ENCODE measurements at places on chromosomes 6 and 20.

DNA sequence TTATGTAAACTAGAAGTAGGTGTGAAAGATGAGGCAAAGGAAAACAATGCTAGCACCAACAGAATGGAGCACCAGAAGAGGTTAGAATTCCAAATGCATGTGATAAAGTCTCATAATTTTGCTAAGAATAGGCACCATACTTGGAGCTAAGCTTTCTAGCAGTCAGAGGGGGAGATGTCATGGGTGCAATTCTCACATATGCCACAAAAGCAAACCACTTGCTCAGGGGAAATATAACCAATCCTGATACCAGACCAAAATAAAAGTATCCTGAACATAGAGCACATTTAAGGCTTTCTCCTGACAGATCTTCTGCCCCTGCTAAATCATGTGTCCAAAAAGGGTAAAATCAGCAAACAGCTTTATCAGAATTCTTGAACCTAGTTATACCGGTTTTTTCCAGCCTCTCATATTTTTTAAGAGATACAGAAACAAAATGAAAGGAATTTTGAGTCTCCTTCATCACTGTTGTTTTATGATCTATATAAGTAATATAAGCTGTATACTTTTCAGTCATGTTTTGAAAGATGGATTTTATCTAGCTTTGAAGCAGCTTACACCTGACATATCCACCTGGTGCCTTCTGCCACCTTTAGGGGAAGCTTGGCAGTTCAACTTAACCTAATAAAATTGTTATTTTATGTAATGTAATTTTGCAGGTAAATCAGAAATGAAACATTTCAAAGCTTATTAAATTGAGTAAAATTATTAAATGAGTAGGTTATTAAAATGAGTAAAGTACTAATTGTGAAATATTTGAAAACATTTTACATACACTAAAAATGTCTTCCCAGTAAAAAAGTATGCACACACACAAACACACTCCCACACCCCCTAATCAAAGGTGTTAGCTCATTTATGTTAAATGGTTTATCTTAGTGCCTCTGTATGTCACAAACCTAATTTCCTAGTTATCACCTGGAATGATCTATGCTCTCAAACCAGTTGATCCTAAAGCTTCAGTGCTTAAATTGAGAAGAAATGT lies 2.8 kb downstream of the SPO11 start:
- DNase-seq, result no peak

GRCh38 chr6:20338156-20338555 lies 63.5 kb upstream of the E2F3 start:
- no peak for DNase-seq

DNA sequence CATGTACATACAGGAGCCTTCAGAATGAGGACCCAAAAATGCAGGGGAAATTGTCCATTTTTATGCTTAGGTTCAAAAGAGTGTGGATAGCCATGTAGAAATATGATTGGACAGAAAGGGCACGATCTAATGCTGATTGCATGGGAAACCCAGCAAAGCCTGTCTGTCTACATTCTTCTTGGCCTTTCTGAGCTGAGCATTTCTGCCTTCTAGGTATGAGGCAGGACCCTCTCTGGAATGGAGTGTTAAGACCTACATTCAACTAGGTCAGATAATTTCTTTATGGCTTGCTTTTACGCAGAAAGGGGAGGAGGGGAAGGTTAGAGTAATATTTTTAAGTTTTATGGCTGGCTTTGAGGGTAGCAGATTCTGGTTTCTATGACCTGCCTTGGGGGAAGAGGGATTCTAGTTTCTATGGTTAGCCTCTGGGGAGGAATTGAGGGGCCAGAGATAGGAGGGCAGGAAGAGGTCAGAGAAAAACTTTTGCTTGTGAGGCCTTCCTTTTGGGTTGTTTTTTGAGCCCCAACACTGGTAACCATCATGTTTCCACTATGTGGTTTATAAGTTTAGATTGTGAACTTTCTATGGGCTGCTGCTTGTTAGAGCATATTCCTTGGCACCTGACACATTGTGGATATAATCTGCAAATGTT lies 63.5 kb downstream of the LYRM2 start:
- no peak for DNase-seq

GRCh38 chr6:114151064-114151690 lies 180.2 kb upstream of the HDAC2 start:
- no peak for DNase-seq

DNA sequence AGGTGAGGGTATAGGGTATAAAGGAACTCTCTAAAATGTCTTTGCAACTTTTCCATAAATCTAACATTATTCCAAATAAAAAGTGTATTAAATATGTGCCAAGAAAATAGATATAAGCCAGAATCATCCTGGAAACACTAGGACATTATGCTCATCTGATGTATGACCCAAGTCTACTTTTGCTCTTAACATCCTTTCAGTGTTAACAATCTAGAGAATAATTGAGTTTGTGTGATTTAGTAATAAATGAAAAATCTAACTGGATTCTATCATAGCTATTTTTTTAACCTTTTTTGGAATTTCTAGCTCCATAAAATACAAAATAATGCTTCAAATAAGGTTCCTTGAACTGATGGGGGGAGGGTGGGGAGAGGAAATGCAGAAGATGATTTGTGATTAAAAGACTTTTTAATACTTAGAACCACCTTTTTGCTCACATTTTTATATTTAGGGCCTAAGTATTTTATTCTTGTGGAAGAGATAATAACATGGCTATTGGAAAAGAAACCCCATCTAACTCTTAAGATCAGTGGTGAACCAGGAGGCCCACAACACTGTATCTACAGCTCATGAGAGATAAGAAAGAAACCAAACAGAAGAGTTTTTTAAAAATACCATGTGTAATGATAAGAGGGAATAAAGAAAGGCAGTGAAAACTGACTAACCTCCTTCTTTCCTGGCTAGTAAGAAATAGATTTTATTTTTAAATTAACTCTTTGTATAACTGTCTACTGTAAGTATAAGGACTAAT lies 68.5 kb downstream of the PDSS2 start:
- peak; percentile 65 for DNase-seq

- DNase-seq, result no peak
Observed at GRCh38 chr6:23175391-23175790, 606.0 kb downstream of the HDGFL1 start.

DNA sequence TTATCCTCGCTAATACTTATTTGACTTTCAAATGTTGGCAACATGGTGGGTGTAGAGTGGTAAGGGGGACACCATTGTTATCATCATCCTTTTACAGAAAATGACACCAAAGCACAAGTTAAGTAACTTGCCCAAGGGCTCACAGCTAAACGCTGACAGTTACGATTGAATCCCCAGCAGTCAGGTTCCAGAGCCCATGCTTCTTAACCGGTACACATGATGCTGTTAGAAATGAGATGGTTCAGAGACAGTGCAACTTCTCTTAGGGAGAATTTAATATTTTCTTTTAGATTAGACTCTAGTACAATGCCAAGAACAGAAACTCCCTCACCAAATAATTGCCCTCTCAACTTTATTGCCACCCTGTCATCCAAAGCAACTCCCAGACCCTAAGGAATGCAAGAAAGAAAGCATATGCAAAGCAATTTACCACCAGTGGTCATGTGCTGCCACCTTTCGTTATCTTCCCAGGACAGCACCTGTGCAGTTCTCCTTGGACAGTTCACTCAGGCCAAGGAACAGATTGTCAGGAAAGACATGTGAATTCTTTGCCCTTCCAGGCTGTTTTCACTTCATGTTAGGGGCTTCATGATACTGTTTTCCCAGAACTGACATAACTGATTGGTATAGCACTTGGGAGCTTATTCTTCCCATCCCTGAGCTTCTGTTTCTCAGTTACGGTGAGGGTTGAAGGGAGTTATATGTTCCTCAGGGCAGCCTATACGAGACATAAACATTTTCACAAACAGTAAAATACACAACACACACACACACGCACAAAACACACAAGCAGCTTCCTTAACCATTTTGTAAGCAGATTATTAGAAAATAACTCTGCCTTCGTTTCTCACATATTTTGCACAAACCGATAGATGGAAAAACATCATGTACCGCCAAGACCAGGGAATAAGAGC lies 5.1 kb downstream of the HLA-DMA start:
- DNase-seq, result peak; percentile 52

GRCh38 chr6:11500008-11500407 lies 37.5 kb upstream of the TMEM170B start:
- DNase-seq, result no peak

DNA sequence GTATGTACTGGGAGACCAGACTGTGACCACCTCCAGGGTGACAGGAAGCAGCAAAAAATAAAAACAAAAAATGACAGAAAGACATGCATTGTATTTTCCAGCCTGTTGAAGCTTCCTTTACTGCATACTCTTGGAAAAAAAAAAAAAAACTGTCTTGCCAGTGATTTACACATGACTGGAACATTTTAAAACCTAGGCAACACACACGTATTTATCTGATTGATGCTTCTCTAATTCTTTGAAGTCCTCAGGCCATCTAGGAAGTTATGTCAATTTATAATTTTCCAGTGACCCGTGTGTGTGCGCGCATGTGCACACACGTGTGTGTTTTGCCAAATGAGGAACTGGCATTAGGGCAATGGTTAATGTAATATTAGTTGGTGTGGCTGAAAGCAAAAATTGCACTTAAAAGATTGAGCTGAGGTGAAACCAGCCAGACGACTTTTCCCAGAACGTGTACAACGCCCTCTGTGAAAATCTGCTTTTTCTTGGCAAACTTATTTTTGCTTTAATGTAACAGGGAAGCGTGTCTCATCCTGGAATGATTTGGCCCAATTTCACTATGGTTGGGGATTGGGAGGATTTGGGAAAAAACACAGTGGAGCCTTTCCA lies 315.2 kb downstream of the TFAP2A start:
- DNase-seq, result no peak

GRCh38 chr6:169648092-169648491 lies 53.7 kb downstream of the WDR27 start:
- no peak for DNase-seq

DNA sequence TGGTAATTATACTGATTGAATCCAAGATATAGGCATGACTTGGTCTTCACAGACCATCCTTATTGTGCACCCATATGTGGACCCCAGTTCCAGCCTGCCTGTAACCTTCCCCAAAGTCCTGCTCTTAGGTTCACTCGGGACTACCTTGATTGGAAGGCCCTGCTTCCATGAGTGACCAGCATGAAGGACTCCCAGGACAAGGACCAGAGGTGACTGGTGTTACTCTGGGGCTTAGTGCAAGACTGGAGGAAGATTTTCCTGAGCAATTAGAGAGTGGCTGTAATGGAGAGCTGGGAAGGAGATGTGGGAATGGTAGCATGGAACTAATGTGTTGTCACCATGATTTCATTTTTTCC lies 15.1 kb downstream of the BRD2 start:
- no peak for DNase-seq

DNA sequence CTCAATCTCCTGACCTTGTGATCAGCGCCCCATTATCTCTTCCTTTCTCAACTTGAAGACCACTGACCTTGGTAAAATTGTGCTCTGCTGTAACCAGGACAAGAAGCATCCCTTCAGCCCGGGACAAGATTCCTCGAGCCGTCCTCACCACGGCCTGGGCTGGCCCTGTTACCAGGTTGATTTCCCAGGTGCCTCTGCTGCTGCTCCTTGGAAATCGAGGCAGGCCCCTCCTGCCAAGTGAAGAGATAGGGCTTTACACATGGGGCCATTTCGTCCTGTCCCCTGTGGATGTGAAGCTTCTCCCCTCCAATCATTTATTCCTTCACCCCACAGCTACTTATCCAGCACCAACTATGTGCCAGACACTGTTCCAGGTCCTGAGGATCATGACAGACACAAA lies 21.5 kb downstream of the RAB44 start:
- no peak for DNase-seq

DNA sequence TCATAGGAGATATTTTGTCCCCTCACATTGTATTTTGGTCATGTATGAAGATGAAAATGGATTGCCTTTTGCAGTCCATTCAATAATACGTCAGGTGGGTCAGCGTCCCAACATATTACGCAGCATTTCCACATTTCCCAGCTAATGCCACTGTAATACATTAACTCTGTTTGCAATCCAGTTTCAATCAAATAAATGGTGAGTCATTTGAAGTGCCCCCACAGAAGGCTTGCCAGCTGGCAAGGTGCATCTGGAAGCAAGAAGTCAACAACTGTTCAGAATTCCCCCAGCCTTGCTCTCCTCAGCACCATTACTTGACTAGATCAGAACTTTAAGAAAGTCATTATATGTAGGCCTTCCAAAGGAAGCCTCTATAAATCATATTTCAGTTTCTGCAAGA lies 50.4 kb downstream of the PHACTR1 start:
- no peak for DNase-seq

DNA sequence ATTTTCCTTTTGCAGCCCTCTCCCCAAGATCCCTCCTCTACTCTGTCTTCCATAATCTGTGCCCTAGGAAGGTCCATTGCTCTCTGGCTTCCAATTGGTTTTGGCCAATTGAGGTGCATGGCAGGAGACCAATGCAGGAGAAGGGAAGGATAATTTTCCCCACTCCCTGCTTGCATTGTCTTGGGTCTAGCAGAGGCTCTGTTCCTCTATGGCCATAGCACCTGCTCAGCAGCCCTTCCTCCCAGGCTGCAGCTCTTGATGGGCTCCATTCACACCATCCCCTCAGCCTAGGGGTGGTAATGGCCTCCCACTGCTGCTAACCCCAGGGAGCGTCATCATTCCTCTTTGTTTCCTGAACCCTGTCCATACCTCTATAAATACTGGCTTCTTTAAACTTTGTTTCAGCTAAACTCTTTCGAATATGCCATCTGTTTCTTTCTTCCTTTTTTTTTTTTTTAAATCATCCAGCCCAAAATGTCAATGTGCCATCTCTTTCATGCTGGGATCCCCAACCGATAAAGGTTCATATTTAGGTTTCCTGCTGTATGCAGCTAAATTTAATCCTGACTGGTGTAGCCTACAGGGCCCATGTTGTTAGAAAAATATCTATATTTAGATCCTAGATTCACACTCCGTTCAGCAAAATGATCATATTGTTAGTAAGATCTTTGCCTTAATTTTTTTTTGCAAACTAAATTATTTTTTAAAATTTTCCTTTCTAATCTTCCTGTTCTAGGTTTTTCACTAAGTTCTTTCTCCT lies 63.8 kb downstream of the HECA start:
- DNase-seq, result no peak

Data from hematopoietic multipotent progenitor cell treated with erythropoietin and hydrocortisone succinate and interleukin-3 and kit ligand, for 8 days (in vitro differentiated cells).